ENCODE measurements at places on chromosomes 3 and 15.

- DNase-seq: peak; percentile 27
Measured at GRCh38 chr3:27714692-27715453, 7.2 kb downstream of the EOMES start.

- no peak for DNase-seq
Measured at GRCh38 chr3:184377882-184378445, at the start of gene THPO. TSS of gene THPO (minus strand) at chr3:184378207. CDS start at chr3:184376259, 1,948 bp downstream.

DNA sequence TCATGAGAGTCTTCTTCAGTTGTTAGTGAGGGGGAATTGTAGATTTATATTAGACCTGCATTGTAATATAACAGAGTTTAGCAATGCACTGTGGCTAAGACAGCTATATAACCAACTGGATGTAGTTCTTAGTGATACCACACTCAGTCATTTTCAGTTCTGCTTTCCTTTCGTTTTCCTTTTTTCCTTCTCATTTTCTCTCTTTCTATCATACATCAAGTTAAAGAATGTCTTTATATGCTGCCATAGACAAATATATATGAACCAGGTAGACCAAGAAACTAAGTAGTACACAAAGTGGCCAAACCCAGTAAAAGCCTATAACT, 43.7 kb upstream of the CD47 start:
- DNase-seq: no peak

- DNase-seq: no peak
Measured at GRCh38 chr3:10683106-10683505, 132.9 kb upstream of the SLC6A11 start.

DNA sequence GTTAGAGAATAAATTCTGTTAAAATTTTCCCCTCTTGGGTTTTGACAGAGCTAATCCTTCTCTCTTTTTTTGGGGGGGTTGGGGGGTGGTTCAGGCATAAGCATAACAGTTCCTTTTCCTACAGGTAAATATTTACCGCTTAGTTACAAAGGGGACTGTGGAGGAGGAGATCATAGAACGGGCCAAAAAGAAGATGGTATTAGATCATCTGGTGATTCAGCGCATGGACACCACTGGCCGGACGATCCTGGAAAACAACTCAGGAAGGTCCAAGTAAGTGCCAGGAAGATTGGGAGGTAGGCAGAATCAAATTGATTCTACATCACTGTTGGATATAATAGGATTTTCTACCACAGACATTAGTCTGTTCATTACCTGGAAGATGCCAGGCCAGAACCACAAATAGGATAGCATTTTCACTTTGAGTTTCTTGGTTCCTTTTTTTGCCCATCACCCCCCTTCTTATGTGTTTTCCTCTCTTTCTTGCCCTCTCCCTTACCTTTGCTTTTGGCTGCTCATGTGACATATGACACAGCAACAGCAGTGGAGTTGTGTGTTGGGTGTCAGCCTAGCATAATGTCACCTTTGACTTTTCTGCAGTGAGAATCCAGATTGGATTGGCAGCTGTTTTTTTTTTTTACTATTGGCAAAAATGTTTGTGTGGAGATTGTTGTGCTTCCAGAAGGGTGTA, 79.0 kb downstream of the CHD2 start:
- no peak for DNase-seq

DNA sequence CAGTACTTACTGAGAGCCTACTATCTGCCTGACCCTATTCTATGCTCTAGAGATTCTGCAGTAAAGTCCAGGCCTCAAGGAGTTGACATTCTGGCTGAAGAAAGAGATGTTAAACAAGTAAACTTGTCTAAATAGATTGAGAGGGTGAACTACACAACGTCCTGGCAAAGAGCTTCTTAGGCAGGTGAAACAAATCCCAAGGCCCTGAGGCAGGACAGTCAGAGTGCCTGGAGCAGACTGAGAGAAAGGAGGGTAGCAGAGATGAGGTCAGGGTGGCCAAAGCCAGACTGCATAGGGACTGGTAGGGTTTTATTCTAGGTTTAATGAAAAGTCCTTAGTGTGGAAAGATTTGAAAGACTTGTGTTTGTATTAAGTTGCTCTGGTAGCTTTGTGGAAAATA, 84.5 kb upstream of the ATP11B start:
- DNase-seq: no peak

DNA sequence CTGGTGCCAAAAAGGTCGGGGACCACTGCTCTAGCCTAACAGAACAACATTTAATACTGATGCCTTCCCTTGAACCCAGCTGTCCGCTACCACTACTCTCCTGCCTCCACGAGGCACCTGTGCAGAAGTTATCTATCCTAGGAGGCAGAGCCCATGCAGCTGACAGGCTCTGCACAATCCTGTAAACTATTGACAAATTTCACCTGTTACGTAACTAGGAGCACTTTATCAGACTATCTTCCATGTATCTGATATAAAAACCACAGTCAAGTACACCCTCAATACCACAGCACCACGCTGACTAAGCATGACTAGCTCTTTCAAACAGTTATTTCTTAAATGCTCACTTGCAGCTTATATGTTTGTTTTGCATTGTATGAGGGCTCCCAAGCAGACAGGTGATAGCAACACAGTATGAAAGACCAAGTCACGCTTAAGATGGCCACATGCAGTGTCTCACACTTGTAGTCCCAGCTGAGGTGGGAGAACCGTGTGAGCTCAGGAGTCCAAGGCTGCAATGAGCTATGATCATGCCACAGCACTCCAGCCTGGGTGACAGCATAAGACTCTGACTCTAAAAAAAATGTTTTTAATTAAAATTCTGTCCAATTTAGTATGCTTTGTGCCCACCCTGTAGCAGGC, 4.5 kb upstream of the IL17RC start:
- no peak for DNase-seq

DNA sequence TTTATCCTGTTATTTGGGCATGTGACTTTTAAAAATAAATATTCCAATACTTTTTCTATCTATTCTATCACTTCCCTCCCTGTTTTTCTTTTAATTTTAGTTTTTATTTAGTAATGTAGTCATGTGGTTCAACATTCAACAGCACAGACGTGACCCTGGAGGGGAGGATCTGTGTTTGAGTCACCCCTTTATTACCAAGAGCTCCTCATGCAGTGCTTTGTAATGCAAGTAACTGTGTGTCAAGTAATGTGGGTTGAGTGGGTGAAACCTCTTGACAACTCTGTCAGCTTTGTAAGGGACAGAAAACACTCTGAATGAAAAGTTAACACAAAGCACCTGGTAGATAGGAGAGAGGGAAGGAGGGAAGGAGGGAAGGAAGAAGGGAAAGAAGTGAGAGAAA, 89.7 kb upstream of the FGF12 start:
- DNase-seq: no peak

DNA sequence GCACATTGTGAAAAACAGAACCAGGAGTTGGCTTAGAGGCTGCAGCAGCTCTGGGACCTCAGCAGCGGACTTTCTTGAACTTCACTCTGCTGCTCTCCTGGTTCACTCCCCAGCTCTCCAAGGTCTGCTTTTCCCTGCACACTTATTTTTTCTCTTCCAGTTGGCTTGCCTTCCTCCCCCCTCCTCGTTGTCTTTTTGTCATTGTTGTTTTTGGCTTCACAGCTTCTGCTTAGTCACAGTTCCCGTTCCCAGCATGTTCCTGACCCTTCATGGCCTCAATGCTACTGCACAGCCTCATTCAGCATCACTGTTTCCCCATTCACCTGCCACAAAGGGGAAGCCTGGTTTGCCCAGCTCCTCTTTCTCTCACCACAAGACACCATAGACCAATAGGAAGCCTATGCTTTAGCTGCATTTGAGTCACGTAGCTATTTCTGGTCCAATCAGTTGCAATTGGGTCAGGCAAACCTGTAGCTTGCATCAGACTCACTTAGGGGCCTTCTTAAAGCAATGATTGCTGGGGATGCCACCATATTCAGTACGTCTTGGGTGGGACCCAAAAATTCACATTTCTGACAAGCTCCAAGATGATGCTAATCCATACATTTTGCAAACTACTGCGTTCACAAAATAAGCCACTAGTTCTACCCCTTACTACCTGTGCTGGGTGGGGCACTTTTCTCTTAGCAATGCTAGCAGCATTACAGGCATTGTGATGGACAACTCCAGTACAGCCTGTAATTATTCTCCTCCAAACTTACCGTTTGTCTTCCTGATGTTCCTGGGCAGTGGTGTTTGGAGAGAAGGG, 7.8 kb upstream of the SUMF1 start:
- DNase-seq: no peak

GRCh38 chr3:171556148-171556547, 95.9 kb upstream of the TNIK start:
- no peak for DNase-seq

DNA sequence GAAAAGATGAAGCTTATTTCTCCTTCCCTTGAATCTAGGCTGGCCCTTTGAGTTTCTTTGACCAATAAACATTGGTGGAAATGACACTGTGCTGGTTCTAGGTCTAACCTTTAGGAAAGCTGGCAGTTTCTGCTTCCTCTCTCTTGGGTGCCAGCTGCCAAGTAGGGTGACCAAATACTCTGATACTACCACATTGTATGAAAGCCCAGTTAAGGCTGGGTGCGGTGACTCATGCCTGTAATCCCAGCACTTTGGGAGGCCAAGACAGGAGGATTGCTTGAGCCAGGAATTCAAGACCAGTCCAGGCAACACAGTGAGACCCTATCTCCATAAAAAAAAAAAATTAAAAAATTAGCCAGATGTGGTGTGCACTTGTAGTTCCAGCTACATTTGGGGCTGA, 320.7 kb downstream of the ZNF621 start:
- no peak for DNase-seq

- DNase-seq: no peak
Measured at GRCh38 chr3:99640214-99640851, 1.9 kb downstream of the COL8A1 start.

GRCh38 chr15:68379759-68380290, 52.1 kb downstream of the ITGA11 start:
- no peak for DNase-seq

- DNase-seq: no peak
Measured at GRCh38 chr3:37963016-37963415, 27.6 kb upstream of the VILL start.

- no peak for DNase-seq
Measured at GRCh38 chr3:57012847-57013246, 47.6 kb upstream of the SPATA12 start.

- DNase-seq: no peak
Measured at GRCh38 chr3:64627471-64628321, 60.1 kb downstream of the ADAMTS9 start.

DNA sequence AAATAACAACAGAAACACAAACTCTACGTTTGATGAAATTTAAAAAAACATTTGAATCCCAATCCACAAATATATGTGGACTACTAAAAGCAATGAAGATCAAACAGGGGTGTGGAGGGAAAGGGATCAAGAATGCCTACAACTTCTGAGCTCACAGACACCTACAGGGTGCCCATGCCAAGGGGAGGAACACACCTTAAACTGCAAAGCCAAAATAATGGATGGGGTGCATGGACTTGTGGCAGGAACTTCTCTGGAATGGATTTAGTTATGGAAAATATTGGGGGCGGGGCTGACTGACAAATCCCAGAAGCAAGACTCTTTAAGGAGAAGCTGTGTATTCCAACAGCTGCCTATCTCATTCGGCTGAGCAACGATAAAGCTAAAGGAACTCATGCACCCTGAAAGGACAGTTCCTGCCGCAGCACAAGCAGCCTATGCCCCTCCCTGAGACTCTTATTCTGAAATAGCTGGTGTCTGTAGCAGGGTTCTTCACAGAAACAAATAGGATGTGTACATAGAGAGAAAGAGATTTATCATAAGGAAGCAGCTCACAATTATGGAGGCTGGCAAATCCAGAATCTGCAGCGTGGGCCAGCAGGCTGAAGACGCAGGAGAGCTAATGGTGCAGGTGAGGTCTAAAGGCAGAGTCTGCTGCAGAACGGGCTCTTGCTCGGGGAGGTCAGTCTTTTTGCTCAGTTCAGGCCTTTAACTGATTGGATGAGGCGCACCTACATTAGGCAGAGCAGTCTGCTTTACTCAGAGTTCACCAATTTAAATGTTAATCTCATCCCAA, 24.5 kb upstream of the PLA2G4D start:
- DNase-seq: no peak

GRCh38 chr15:98501192-98501591, 147.1 kb upstream of the IGF1R start:
- no peak for DNase-seq

DNA sequence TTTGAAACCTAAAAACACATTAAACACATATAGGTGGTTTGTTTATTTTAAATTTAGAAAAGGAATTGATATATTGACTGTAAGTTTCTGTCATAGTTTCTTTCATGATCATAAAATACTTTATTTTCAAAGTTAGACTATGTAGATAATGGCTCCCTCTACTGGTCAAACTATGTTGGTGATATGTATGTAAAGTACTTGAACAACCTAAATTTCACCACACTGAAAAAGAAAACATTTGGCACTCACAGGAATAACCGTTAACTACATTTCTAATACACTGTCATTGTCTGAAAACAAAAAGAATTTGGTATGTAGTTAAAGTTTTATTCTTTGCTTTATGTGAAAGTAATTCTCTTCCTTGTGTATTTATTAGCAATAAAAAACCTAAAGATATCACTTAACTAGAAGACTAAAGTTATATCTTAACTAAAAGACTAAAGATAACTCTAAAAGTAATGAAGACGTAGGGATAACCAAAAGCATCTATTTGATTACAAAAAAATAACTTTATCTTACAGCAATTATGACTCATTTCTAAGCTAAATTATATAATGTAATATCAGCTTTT, 427.5 kb downstream of the VGLL3 start:
- no peak for DNase-seq

- DNase-seq: no peak
Measured at GRCh38 chr3:159629329-159630084, 359.1 kb upstream of the IL12A start.

Data from CD4-positive, alpha-beta T cell treated with Interleukin-1 beta for 1 hour (primary cell).